ENCODE measurements at places on chromosomes 5 and 9.

GRCh38 chr5:108726446-108727235, 21.1 kb upstream of the FER start:
- no peak for DNase-seq

GRCh38 chr5:169426784-169427183, 125.8 kb upstream of the SLIT3 start:
- no peak for DNase-seq

DNA sequence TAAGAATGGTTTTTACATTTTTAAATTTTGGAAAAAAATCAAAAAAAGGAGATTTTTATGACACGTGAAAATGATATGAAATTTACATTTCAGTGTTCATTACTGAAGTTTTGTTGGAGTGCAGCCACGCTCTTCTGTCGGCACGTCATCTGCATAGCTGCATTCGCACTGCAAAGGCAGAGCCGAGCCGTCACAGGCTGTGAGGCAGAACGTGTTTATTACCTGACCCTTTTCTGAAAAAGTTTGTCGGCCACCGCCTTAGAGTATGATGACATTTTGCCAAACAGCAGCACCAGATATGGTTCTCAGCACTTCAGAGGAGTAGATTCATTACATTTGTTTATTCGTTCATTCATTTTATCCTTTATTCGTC, 24.1 kb downstream of the HRH2 start:
- DNase-seq = no peak

GRCh38 chr5:34655354-34655991, 655 bp upstream of the RAI14 start:
- DNase-seq = no peak

GRCh38 chr9:110951805-110952539, 86.3 kb downstream of the LPAR1 start:
- no peak for DNase-seq

- no peak for DNase-seq
Observed at GRCh38 chr5:131281133-131281867, 17.4 kb downstream of the CDC42SE2 start.

- no peak for DNase-seq
Observed at GRCh38 chr5:13412040-13412595, 532.4 kb downstream of the DNAH5 start.

DNA sequence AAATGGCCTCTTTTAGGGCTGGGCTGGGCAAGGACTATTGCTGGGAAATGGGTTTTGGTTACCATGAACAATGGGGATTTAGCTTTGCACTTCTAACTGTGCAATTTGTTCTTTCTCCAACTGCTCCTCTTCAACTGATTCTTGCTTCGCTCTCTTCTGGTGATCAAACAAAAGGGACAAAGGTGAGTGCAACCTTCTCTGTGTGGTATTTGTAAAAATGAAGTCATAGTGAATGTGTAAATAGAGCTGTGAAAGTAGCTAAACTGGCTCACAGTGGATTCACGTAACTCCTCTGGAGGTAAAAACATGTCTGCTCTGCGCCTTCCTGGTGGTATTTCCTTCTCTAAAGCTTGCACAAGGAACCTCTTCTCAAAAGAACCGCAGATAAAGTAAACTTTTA, 20.9 kb upstream of the SPINK14 start:
- DNase-seq = no peak

DNA sequence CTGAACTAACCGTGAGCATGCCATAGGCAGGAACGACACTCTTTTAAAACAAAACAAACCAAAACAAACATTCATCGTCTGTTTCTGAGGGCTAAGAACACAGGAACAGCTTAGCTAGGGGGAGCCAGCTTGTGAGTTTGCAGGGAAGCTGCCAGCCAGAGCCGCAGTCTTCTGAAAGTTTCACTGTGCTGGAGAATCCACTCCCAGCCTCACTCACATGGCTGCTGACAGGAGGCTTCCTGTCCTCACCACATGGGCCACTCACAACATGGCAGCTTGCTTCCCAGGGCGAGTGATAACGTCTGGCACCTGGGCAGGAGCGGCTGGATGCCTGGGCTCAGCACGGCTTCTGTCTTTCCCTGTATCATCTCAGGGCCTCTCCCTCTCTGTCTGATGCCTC, 275.2 kb downstream of the MSX2 start:
- DNase-seq = no peak

DNA sequence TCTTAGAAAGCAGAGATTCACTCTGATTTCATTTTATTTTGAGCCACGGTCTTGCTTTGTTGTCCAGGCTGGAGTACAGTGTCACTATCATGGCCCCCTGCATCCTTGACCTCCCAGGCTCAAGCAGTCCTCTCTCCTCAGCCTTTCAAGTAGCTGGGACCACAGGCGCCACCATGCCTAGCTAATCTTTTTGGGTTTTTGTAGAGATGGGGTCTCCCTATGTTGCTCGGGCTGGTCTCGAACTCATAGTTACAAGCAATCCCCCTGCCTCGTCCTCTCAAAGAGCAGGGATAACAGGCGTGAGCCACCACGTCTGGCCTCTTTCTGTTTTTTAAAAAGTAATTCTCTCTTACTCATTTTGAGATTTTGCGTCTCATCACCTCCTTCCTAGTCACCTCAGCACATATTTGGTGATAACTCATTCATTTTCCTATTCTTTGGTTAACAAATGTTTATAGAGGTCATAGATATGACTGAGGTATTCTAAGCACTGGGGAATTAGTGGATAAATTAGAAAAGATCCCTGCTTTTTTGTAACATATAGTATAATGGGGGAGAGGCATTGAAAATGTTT, 10.8 kb upstream of the DCP2 start:
- no peak for DNase-seq

Measured in COLO829 (cell line).